Substantia nigra (tissue), 51 donors: ENCODE measurements at places on chromosomes 5 and 9.
A peak's percentile ranks its signal among the peaks of the same experiment; 100 is the strongest.

DNA sequence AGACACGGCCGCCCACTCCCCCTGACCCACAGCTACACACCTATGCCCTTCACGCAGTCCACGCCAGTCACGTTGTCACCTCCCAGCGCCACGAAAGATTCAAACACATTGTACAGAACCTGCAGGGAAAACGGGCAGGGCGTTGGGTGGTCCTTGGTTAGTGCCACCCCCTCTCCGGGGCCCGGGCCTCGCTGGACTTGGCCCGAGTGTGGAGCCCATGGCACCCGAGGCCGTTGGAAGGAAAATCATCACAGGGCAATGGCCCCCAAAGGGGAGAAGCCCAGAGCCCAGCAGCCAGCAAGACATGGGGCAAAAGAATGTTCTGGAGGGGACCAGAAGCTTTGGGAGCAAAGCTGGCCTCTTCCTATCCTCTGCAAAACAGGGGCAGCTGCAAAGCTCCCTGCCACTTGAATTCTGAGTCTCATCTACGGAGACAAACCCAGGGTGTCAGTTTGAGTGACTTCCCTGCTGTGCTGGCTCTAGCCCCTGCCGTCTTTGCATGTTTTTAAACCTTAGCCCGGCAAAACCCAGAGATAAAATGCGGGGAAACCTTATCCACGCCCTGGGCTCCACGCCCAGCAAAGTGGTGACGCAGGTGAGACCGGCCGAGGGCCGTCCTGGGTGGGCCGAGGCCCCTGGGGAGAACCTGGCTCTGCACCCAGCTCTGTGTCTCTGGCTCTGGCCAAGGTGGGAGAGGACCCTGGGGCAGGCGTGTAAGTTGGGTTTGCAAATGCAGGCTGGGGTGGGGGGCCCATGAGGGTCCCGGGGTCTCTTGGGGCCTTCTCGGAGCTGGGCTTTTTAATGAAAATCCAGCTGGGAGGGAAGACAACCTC is 38.9 kb downstream of the SLC9A3 start:
- no peak for DNase-seq

GRCh38 chr5:10275460-10275859 is 25.4 kb downstream of the CCT5 start:
- DNase-seq: no peak

DNA sequence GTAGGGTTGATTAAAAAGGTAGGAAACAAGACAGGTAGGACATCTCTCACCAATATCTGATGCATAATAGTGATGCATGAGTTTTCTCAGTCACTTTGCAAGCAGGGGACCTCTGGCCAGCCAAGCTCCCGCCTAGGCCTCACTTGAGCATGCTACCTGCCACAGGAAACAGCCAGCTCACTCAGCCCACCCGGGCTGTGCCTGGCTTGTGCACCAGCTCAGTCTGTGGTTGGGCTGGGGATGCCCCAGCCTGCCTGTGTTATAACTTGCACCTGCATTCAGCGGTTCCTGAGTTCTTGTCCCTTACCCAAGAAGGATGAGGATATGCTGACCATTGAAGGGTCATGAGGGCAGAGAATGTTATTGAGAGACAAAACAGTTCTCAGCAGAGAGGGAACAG is 172.8 kb upstream of the PLCXD3 start:
- no peak for DNase-seq

DNA sequence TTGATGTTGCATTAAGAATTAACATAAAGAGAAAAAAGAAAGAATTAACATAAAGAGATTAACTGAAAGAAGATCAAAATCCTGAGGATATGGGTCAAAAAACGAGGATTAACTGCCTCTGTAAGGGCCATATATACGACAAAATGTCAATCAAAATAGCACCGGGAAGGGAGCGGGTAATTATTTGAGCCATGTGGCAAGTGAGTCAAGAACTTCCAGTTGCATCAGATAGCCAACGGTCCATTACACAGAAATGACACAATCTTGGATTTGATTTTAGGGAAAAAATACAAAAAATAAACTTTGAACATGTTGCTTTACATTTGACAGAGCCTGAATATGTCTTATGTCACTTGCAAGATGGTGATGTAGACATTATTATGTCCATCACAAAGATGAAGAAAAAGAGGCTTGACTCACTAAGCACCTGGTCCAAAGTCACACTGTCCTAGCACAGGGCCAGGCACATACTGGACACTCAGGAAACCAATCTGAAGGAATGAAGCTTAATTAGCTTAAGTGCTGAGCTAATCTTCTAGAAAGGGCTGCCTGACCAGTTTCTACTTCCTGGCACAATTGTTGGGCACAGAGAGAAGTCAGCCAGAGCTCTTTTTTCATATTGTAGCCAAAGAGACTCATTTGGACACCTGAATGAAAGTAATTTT is 273.2 kb upstream of the PAPPA start:
- no peak for DNase-seq

GRCh38 chr9:34072868-34073590 is 24.3 kb upstream of the UBAP2 start:
- no peak for DNase-seq

DNA sequence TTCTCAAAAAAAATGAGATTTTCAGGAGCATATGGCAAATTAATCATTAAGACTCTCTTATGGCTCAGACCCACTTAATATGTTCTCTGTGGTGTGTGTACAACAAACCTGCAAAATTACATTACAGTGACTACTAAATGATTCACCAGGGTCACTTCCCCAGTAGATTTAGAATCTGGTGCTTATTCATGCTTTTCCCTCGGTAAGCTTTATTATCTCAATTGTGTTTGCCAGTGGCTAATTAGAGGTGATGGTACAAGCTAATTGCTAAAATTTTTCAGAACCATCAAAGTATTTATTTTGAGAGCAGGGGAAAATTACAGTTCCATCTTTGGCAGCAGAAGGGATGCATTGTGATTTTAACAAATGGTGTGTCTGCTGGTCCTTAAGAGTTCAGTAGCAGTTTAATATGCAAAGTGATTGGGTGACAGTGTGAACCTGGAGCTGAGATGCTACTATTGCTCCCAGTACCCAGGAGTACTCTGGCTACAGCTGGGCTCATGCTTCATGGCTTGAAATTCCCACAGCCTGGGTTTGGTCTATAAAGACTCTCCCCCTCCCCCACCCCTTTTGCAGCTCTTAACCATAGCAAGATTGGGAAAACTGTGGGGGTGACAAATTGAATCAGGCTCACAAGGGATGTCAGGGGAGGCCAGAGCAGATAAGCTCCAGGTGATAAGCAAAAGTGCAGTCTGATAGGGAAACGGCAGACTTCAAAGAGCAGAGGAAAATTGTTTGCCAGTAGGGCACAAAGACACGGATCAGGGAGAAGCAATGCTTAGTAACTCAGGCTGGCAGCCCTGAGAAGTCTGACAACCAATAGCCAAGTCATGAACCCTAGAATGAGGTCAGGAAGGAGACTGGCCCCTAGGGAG is 92.8 kb upstream of the RAD23B start:
- no peak for DNase-seq

GRCh38 chr5:112276991-112277390 is 142.1 kb downstream of the EPB41L4A start:
- DNase-seq: no peak

DNA sequence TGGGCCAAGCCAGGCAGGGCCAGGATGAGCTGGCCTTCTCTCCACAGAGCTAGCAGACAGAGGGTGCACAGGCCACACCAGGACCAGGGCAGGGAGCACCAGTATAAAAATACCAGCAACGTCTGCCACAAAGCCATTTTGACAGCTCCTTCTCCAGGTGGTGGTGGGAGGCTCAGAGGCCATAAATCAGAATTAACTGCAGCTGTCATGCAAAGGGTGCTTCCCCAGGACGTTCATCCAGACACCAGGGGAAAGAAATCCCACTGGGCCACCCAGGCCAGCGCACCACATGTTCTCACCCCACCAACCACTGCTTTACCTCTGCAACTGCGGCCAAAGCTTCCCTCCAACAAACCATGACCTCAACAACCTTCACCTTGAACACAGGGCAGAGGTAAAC is 403.7 kb upstream of the TRPC7 start:
- DNase-seq: no peak

- DNase-seq: no peak
Observed at GRCh38 chr9:75539523-75539922, 350.9 kb upstream of the PCSK5 start.

GRCh38 chr9:95635986-95636671 is 119.4 kb upstream of the PTCH1 start:
- DNase-seq: no peak

GRCh38 chr9:92711146-92711545 is 41.2 kb upstream of the IPPK start:
- DNase-seq: no peak

- DNase-seq: no peak
Observed at GRCh38 chr5:167555565-167556166, 735.8 kb upstream of the WWC1 start.

GRCh38 chr5:56456002-56456401 is 222.9 kb upstream of the ANKRD55 start:
- DNase-seq: no peak

DNA sequence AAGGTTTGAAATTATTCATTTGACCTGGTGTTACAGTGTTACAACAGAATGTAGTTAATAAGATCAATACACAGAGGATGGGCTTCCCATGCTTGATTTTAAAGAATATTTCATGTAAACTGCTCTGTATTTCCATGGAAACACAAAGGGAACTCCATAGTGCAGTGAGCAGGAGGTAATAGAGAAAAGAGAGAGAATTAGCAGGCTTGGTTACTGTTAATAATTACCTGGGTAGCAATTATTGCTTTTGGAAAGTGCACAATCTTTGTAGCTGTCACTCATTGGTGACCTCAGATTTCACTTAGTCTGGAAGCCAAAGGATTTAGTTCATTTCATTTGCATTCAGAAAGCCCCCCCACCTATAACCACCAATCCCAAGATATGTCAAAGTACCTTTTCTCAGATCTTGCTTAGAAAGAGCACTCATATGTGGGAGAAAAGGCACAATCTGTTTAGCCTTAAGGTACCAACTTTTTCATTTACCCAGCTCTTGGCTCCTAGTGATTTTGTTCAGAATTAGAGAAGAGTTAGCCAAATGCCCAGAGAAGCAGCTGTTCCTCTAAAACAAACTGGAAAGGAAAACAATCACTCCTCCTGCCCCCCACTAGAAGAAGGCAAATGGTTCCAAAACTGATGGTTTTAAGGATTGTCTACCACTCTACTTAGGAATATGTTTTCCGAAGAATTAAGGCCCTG is 234.5 kb upstream of the SLC24A2 start:
- DNase-seq: no peak

- DNase-seq: no peak
Observed at GRCh38 chr5:142342128-142342981, 17.5 kb upstream of the SPRY4 start.

DNA sequence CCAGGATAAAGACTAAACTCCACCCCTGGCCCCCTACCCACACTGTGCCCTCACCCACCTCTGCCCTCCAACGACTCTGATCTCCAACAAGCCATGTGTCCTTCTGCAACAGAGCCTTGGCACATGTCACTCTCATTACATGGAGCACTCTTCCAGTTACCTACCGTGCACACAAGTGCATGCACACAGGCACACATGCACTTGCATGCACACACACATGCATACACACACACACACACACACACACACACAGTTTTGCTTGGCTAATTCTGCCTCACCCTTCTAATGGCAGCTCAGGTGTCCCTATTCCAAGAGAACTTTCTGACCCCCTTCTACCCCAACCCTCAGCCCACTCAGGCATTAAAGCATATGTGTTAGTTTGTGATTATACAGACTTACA is 19.6 kb downstream of the GALNT10 start:
- no peak for DNase-seq

DNA sequence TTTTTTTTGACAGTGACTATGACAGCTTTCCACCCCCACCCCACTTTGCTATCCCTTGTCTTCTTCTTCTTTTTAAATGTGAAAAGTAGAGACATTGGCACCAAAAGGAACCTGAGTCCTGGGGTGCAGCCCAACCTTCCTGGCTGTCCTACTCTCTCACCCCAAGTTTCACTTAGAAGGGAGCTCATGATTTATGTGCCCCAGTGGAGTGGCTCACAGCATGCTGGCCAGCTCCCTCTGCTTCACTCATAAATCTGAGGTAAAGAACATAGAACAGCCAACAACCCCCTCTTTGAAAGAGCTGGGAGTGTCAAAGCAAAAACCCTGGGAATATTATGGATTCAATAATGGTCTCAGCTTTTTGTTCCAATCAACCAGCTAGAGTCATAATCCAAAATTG is 196.3 kb upstream of the DAPK1 start:
- no peak for DNase-seq

GRCh38 chr5:16005225-16005624 is 174.4 kb downstream of the MARCHF11 start:
- no peak for DNase-seq

GRCh38 chr5:120463991-120464626 is at the start of gene PRR16:
Gene PRR16, plus strand, starts transcription at chr5:120464300.
- peak; percentile 44 for DNase-seq

GRCh38 chr5:57532513-57533497 is 50.2 kb upstream of the ACTBL2 start:
- no peak for DNase-seq

DNA sequence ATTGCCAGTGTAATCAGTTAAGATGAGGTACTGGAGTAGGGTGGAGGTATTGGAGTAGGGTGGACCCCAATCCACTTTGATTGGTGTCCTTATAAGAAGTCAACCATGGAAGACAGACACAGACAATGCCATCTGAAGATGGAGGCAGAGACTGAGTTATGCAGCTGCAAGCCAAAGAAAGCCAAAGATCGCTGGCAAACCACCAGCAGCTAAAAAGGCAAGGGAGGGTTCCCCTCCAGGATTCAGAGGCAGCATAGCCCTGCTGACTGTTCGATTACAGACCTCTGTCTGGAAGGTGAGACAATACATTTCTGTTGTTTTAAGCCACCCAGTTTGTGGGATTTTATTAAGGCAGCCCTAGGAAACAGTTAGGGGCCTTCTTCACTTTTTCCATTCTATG is 30.5 kb upstream of the CKMT2 start:
- no peak for DNase-seq

DNA sequence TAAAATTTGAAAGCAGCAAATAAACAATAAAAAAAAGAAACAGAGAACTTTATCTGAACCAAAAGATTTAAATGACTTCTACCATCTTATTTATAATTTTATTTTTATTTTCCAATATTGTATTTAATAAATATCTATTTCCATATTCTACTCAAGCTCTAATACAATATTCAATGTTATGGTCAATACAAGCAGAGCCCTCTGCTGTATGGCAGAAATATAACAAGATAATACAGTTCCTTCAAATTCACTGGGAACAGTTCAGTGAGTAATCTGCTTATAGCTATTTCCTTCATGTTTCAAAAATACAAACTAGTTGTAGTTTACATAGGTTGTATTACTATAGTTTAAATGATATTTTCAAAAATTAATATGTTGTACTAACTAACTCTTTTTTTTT is 332.7 kb downstream of the PRDM9 start:
- DNase-seq: no peak

GRCh38 chr9:2152966-2153629 is 138.0 kb downstream of the SMARCA2 start:
- no peak for DNase-seq

- peak; percentile 36 for DNase-seq
Observed at GRCh38 chr9:90477535-90477934, 165.1 kb downstream of the DIRAS2 start.

- no peak for DNase-seq
Observed at GRCh38 chr5:59354274-59354673, 539.3 kb downstream of the PDE4D start.
